Activated naive CD4-positive, alpha-beta T cell treated with anti-CD3 and anti-CD28 coated beads, Interleukin-2, amount 50 U/mL, for 72 hours (primary cell): ENCODE measurements at places on chromosomes 13 and 19. TPM values are rescaled to one million over a fixed set of nuclear protein-coding genes. Genes with fewer than 3 reads are reported as not detected.

Gene ZNF681
- total RNA-seq = 2.4 TPM

Gene C19orf73
- total RNA-seq = 1.1 TPM

- no peak for DNase-seq
Observed at GRCh38 chr13:83223546-83223945, 658.7 kb downstream of the SLITRK1 start.

DNA sequence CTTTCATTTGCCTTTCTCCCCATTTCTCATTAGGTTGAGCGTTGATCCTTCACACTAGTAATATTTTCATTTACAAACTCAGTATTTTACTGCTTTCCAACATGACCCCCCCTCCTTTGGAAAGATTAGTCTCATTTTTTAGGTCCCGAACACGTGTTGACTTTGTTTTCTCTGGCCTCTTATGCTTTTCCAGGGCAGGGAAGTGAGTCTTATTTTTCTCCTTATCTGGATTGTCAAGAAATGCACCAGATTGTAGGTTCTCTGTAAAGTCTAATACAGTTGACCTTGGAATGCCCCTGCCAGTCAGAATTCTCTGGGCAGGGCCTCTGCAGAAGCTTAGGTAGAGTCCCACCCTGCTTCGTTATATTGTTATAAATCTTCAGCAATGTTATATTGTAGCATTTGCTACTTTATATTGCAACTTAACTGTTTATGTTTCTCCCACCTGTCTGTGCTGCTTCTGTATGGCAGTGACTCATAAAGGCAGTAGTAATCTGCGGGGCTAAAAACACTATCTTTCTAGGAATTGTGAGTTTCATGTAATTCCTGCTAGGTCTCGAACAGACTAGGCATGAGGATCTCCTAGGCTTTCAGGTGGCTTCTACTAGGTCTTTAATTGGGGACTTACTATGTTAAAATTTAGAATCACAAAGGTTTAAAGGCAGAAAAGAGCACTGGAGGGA is 2.0 kb downstream of the TDRD3 start:
- no peak for DNase-seq

DNA sequence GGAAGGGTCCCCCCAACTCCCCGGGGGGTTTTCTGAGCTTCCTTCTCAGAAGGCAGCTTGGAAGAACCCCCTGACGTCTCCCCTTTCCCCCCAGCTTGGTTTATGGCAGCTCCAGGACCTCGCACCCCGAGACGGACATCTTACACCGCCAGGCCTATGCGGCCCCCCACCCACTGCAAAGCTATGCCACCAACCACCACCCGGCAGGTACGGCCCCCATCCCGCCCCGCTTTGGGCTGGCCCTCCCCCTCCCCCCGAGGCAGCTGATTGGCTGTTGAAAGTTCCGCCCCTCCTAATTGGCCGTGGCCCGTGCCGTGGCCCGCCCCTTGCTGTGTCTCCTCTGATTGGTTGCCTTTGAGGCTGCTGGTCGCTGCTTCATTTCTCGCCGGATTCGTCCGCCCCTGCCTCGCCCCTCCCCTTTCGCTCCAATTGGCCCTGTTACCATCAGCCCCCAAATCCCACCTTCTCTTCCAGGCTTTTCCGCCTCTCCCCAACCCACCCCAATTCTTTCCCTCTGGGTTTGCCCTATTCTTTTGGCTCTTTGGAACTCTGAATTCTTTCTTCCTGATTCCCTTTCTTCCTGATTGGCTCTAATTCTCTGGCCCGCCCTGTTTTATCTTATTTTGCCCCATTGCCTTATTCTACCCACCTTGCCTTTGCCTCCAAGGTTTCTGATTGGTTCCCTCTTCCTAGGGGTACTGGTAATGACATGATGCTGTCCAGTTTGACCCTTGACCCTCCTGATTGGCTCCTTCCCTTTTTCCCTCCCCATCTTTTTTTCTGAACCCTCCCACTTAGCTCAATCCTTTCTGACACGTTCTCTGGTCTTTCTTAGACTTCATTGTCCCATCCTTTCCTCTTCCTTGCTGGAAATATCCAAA is 2.5 kb downstream of the PRR12 start:
- peak; percentile 94 for DNase-seq

Gene FSD1
- 38.0 TPM for total RNA-seq

- DNase-seq = no peak
Observed at GRCh38 chr19:39539165-39539517, 820 bp downstream of the EID2 start.
